HT1080 (cell line): ENCODE measurements at places on chromosomes 5 and 9. TPM values are rescaled to one million over a fixed set of nuclear protein-coding genes. Genes with fewer than 3 reads are reported as not detected.

The MED22 gene
- 26.4 and 33.4 TPM in 2 replicates for total RNA-seq

The IL7R gene
- 12.2 and 13.9 TPM in 2 replicates for total RNA-seq

The PCDHA1 gene
- total RNA-seq: 0.03 and 0.23 TPM in 2 replicates

The ANKRD18A gene
- not detected in 2 replicates for total RNA-seq

The INVS gene
- total RNA-seq: 16.5 and 17.3 TPM in 2 replicates

The GPRIN1 gene
- 10.4 and 13.1 TPM in 2 replicates for total RNA-seq

The DDX46 gene
- total RNA-seq: 40.3 and 47.3 TPM in 2 replicates

The GRAMD2B gene
- total RNA-seq: 5.2 and 8.1 TPM in 2 replicates

The C1QTNF2 gene
- total RNA-seq: 0.33 and 0.55 TPM in 2 replicates

- DNase-seq: no peak
Measured at GRCh38 chr5:111945535-111945934, 188.5 kb upstream of the NREP start.

GRCh38 chr5:181243018-181243563 is 615 bp downstream of the RACK1 start:
- DNase-seq: no peak

- no peak for DNase-seq
Measured at GRCh38 chr9:109319626-109320241, 1.1 kb downstream of the EPB41L4B start.

- DNase-seq: no peak
Measured at GRCh38 chr9:6780690-6781089, 22.9 kb downstream of the KDM4C start.

- peak; percentile 82 for DNase-seq
Measured at GRCh38 chr5:1542781-1543180, 19.0 kb upstream of the LPCAT1 start.

- no peak for DNase-seq
Measured at GRCh38 chr5:122162100-122162638, 32.8 kb downstream of the ZNF474 start.

DNA sequence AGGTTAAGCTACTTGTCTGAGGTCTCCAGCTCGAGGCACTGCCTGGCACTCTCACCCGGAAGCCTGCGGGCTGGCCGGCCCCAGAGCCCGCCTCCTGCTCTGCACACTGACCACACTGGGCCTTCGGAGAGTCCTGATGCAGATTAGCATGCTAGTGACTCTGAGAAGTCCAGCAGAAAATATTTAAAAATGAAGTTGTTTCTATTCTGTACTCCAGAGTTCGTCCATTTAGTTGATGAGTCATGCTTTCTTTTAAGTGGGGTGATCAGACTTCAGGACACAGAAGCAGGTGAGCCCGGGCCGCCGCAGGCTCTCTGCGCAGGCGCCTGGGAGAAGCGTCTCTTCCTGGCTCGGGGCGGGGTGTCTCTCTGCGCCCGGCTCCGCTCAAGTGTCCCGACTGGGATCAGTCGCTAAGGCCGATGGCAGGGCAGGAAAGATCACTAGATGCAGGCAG is 32.5 kb downstream of the FAM240B start:
- DNase-seq: no peak

GRCh38 chr9:16174915-16175314 is 622.1 kb downstream of the CCDC171 start:
- DNase-seq: no peak

DNA sequence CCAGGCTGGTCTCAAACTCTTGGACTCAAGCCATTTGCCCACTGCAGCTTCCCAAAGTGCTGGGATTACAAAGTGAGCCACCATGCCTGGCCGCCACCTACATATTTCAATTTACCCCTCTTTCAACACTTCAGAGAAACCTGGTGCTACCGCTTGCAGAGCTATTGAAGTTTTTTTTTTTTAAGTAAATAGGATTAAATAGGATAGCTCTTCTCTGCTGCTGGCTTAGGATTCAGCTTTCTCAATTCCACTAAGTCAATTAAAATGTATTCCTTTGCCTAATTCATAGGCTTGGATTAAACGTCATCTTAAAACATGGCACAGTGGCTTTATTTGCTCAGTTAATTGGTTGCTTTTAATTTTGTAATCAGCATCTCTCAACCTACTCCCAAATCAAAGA is 41.0 kb downstream of the KIAA1191 start:
- DNase-seq: no peak

DNA sequence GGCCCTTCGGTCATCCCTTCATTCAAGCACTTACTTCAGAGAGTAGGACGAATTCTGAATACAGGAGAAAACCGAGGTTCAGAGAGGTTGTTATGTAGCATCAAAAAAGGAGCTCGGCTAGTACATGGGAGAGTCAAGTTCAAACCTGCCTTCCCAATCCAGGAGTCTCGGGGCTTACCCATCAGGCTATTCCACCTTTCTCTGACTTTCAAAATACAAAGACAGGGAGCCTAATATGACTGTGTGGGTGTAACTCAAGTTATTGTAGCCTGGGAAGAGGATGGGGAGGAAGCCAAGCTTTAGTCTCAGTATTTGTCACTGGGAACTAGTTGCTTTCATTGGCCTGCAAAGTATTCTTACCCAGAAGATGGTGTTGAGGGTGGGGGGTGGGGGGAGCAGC is 274.8 kb upstream of the PANK3 start:
- no peak for DNase-seq
